ENCODE measurements at places on chromosomes 2 and 18. TPM values are rescaled to one million over a fixed set of nuclear protein-coding genes. Genes with fewer than 3 reads are reported as not detected.

GRCh38 chr2:24009680-24010476, at the start of gene MFSD2B:
Gene MFSD2B, plus strand, starts transcription at chr2:24010085. Its CDS starts 12 bp downstream, at chr2:24010097.
- no peak for DNase-seq

- no peak for DNase-seq
Measured at GRCh38 chr2:85255813-85256594, 71.8 kb downstream of the TGOLN2 start.

Gene NDUFB3
- 145 TPM for total RNA-seq

DNA sequence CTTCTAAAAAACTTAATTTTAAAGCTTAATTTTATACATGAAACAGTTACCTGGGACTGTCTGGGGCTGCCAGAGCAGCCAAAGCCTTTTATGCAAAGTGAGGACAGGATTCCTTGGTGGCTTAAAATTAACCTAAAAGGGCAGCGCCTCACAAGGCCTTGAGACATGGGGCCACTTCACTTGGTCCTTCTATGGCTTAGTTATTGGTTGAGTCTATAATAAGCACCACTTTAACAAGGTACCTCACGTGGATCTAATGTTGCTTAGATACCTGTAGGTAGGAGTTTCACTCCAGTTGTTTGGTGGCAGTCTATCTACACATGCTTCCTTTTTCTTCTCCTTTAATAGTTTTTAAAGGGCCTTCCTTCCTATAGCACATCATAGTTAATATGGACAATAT, 51.6 kb downstream of the EIF2AK3 start:
- DNase-seq, result no peak

DNA sequence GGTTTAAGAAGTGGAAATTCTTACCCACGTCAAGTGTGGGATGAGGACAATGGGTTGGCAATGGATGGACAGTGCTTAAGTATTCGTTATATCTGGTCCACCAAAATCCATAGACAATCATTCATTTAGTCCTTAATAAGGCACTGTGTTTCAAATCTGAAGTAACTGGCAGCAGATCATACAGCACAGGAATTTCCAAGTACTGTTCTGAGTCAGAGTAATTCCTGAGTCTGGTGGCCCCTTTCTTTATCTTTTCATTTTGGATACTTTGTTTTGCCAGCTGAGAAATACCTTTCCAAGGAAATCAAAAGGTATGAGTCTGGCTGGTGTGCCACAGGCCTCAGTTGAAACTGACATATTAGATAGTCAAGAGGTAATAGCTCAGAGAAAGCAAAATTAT, 31.4 kb upstream of the CCDC102B start:
- no peak for DNase-seq

Gene SIX3
- total RNA-seq, result not detected

GRCh38 chr2:163982938-163983337, 247.1 kb upstream of the FIGN start:
- DNase-seq, result no peak

Gene CTDP1
- 38.0 TPM for total RNA-seq

Measured in CD8-positive, alpha-beta memory T cell (primary cell).